Tibial nerve (tissue), 4 donors: ENCODE measurements at places on chromosomes 12 and 14.

- DNase-seq: no peak
These were observed 21.4 kb upstream of the SEL1L start for GRCh38 chr14:81555051-81555450.

DNA sequence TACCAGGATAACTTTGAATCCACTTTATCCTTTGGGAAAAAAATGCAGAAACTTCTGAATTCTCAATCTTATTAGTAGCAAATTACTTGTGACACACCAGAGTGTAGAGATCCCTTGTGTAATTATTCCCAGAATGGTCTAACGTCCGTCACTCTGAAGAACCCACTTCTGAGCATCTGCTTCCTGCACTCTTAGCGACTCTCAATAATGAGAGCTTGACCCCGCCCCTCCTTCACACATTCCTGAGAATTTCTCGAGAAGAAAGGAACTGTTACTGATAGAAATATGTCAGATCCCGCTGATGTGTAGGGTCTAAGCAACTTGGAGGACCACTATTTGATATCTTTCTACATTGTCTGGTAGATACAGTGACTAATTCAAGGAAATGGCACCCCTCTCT lies 218.3 kb upstream of the PDZRN4 start:
- no peak for DNase-seq

DNA sequence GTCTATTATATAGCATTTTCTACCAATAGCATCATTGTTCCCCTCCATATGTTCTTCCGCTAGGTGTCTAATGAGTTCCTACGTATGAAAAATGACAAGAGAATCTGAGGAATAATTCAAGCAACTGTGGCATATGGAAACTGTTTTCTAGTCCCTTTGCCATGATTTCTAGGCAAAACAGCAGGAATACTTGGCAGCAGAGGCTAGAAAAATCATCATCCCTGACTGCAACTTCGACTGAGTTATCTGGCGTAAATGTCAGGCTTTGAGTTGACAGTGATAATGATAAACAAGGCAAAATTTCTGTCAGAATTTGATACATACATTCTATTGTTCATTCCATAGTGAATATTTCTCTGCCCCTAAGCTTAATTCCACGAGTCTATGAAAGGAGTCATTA lies 572.8 kb upstream of the USP15 start:
- no peak for DNase-seq

DNA sequence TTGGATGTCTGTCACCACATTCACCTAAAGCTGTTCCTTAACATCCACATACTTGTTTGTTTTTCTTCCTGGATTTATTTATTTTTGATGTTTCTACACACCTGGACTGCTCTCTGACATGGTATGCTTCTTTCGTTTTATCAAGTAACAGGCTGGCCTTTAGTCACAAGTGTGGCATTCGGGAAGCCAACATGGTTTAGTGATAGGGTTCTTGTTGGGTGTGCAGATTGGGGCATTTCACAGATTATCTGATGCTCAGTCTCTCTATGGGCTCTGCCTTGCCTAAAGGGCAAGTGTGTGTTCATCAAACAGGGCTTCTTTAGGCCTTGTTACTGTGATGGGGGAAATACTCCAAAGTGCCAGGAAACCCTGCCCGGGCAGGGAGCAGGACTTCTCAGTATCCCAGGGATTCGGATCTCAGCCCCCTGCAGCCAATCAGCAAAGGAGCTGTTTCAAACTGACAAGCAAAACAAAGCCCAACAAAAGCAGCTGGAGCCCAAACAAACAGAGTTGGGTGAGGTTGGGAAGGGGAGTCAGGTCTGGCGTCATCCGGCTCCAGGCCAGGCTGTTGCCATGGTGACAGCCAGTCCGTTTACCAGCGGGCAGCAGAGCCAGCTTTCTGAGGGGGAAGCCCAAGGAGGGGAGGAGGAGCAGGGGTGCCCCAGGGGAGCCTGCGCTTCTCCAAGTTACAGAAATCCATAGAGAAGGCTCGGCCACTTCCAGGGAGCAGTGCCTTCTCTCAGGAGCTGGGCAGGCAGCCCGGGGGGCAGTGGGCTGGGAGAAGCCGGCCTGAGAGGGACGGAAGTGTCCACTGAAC lies 31.9 kb downstream of the FOS start:
- DNase-seq: peak; percentile 70

DNA sequence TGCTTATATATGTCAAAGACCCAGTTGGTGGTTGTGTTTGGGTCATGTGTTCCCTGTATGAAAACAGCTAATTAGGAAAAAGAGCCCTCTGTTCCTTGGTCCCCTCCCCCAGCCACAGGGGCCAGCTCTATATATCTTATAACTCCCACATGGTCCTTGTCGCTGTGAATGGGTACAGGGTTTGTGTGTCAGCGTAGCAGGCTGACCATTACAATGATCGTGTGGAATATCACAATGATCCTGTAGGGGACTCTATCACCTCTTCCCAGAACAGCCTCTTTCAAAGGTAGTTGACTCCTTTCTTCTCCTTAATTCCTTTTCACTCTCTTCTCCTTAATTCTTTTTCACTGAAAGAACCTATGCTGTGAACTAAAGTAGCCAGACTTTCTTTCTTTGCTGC lies 51.6 kb upstream of the RIC8B start:
- no peak for DNase-seq
